ENCODE measurements at places on chromosomes 6 and 20.

DNA sequence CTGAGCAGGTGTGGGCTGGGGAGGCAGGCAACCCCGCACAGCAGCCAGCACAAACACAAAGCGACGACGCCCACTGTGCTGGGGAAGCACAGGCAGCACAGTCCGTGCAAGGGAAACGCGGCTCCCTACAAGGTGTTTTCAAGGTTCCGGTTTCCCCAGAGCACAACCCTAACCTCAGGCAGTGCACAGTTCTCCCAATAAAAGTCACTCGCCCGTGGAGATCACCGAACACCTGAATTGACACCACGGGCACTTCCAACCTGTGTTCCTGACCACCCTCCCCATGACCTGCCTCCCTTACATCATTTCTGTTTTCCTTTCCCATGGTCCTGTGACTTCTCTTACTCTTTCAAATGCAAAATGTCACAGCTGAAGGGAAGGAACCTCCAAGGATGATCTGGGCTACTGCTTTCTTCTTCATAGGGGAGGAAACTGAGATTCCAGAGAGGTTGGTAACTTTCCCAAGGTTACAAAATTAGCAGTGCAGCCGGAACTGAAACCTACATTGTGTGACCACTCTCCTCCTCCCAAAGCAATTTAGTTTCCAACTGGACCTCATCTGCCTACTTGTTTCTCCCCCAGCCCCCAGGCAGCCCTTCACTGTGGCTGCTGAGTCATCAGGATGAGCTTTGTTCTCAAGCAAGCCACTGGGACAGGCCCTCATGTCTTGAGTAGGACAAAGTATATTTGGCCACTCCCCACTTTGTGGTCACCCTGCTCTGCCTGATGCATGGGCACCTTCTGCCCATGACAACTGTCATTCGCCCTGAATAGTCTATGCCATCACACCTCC lies 125.3 kb downstream of the ATXN1 start:
- no peak for DNase-seq

DNA sequence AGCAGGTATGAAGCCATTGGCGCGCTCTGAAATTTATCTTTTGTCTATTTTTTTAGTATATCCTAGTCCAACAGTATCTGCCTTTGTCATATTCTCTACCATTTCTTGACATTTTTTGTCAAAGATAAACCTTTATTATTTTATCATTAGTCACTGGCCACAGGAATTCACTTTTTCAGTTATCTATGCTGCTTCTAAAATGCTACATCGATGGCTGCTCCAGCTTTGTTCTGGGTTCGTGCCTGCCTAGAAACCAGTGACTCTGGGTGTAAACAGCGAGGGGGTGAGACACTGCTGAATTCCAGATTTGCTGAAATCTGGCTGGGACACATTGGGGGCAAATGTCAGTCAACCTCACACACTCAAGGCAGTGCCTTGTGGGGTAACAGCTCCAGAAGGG lies 193.4 kb downstream of the CDC5L start:
- DNase-seq: no peak

GRCh38 chr6:13336553-13336952 lies 8.2 kb upstream of the TBC1D7 start:
- peak; percentile 64 for DNase-seq

DNA sequence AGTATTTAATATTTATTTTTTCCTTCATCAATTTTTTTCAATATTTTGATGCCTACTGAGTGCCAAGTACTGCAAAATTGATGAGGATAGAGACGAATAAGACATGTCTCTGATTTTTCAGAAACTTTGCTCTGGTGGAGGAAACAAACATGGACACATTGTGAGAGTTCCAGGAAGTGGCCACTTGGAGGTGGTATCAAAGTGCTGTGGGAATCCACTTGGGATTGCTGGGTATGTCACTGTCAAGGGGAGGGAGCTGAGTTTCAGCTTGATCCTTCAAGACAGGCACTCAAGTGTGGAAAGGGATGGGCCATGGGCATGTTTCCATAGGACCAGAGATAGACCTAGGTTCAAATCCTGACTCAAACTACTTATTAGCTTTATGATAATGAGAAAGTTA lies 24.5 kb upstream of the ABCC10 start:
- DNase-seq: no peak

DNA sequence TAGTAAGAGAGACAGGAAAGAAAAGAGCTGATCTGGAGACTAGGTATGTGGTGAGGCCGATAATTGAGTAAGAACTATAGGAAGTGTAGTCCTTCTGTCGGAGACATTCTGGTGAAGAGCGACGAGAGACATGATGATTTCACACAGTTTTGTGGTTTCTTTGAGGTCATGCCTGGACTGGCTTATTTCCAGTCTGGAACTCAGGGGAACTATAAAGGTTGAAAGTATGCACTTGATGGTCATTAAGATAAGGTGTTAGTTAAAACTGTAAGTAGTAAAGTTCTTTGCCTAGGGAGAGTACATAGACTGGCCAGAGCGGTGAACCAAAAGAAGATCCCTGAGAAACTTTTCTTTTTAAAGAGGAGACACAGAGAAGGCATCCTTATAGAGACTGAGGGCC lies 68.8 kb downstream of the RFX6 start:
- DNase-seq: no peak

DNA sequence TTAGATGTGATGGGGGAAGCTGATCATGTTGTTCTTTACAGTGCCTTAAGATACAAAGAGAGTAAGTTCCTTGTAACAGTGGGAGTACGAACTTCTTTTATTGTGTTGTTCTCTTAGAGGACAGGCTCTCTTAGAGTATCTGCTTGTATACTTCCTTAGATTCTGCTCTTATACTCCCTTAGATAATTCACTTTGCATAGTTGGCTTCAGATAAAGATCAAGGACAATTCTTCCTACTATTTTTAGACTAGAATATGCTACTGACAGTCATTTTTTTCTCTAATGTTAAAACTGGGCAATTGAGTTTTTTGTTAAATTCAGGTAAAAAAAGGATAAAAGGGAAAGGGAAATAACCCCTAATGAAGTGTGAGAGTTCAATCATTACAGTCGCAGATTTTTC lies 138.7 kb downstream of the MYB start:
- no peak for DNase-seq

DNA sequence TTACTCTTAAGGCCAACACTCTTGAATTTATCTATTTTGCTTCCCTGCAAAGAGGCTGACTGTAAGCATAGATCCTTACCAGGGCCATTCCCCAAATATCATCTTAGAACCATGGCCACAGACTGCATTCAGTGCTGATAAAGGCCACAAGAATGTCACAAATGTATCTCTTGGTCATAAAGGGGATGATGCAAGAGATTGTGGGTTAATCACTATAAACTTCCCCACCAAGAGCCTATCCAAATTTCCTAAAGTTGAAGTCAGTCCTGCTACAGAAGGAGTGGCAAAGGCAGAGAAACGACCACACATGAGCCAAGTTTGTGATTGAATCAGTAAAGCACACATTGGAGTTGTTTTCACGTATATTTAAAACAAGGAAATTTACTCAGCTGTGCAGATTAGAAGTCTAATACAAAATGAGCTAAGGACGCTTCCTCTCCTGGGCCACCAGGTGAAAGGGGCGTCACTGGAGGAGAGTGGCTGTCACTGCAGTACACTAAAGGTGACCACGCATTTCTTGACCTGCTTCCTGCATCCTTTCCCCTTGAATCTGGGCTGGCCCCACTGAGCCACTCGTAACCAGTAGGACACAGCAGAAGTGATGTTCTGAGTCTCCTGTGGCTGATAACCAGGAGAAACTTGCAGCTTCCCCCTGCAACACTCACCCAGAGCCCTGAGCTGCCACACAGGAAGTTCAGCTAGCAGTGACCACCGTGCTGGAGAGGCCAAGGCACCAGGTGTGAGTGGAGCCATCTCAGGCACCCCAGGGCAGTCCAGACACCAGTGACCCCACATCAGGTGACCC lies 181.9 kb downstream of the SYNDIG1 start:
- no peak for DNase-seq

DNA sequence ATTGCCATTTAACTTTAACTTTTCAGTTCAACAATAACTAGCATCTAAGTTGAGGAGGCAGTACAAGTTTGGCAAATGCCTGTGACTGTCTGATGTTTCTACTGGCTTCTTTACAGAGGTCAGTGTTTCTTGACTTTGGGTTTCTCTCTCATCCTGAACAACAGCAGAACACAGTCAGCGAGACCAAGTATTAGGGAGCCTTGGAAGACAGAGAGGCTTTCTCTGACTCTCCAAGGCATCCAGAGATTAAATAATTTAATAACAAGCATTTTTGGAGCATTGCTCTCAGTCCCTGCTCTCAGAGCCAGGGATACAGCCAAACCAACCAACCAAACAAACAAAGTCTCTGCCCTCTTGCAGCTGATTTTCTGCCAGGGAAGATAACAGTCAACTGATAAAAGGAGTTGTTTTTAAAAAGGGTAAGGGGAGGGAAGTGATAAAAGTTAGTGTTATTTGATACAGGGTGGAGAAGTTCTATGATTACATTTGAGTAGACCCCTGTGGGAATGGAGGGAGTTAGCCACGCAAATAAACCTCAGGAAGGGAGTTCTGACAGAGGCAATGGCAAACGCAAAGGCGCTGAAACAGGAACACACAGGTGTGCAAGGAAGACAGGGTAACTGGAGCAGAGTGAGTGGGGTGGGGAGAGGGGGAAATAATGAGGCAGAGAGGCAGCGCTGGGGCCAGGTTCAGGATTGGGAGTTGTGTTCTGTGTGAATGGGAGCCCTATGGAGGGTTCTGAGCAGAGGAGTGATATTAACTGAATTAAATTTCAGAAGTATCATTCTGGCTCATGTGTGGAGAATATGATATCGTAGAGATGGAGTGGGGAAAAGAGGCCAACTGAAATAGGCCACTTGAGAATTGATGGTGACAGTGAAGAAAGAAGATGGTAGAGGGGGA lies 55.2 kb downstream of the SEL1L2 start:
- no peak for DNase-seq

DNA sequence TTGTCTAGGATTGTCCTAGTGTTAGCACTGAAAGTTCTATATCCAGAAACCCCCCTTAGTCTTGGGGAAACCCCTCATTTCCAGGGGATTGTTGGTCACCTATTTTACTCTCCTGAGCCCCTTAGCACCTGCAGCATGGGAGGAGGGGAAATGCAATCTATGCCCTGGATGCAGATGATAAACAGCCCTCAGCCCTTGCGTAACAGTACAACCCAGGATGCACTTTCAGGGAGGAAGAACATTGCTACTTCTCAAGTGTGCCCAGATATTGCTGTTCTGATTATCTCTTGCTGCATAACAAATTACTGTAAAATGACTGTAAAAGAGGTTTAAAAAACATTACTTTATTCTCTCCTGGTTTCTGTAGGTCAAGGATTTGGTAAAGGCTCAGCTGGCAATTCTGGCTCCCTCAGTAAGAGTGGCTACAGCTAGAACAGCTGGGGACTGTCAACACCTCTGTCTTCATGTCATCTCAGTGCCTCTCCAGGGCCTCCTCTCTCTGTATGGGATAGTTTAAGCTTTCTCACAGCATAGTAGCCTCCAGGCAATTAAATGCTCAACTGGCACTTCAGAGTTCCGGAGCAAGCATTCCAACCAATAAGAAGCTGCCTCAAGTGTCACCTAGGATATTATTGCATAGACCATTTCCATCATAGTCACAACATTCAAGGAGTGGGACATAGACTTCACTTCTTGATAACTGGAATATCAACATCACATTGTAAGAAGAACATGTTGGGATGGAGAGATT lies 117.8 kb upstream of the FOXO3 start:
- no peak for DNase-seq

- no peak for DNase-seq
Measured at GRCh38 chr6:53309901-53310300, 38.8 kb downstream of the ELOVL5 start.

DNA sequence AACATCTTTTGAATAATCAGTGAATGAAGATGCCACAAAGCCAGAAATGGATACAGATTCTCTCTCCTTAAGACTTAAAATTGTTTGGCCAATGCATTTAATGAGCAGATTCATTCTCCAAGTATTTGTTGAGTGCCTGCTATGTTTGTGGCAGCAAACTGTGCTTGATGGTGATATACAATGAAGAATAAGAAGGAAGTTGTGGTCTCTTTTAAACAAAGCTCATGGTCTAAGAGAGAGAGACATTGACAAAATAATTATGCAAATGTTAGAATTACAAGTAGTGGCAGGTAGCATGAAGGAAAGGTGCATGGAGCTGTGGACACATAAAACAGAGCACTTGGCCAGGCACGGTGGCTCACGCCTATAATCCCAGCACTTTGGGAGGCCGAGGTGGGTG lies 28.3 kb downstream of the NFATC2 start:
- DNase-seq: no peak

DNA sequence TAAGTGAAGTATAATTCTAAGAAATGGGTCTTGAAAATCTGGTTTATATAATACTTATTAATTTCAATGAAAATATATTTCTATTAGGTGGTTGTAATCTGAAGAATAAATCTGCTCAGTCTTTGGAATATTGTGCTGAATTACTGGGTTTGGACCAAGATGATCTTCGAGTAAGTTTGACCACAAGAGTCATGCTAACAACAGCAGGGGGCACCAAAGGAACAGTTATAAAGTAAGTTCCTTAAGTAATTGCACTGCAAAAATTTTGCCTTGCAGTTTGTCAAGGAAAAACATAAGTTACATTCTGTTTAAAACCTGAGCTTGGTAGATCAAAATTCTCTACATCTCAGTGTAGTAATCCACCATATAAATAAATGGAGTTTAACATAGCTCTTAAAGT lies 106.0 kb downstream of the MYO6 start:
- DNase-seq: no peak

DNA sequence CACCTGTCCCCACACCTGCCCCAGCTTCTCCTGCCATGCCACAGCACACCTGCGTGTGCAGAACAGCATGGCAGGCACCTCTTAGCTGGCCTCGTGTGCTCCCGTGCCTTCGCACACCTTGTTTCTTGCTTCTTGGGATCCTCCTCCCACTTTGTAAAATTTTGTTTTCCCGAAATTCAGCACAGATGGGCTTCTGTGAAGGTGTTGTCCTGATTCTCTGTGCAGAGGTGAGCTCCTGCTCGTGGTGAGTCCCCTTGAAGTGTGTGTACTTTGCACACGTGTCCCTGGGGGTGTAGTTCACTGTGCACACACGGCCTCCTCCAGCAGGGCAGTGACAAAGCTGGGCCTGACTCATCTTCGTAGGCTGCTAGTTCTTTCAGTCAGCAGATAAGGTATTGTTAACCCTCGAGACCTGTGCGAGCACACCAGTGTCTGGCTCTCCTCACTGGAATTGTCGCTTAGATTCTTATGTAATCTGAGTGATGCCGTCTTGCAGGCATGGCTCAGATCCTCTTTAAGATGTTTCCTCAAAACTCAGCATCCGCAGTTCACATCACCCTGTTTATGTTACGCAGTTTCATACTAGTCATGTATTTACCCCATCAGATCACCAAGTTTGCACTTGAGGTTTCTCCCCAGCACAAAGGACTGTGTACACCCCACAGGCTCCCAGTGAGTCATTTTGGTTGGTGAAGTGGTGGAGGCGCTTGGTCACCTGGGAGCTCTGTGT lies 77.7 kb downstream of the CDYL start:
- DNase-seq: no peak

DNA sequence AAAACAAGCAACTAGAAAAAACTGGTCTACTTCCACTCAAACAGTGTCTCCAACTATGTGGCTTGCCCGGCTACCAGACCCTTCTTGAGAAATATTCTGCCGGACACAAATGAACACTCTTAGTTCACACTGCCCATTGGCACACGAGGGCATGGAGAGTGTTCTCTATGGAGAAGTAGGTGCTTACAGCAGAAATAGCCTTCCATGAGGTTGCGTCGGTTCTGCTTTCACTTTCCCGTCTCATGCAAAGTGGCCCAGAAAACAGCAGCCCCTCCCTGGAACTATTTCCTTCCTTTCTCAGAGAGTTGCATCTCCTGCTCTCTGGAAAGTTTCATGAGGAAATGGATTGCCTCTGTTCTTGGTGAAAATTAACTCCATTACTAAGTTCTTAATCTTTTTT lies 9.5 kb upstream of the HLA-DOA start:
- DNase-seq: peak; percentile 41

GRCh38 chr20:47225458-47225857 lies 131.0 kb downstream of the ZMYND8 start:
- DNase-seq: no peak
